Type B pancreatic cell (in vitro differentiated cells): ENCODE measurements at places on chromosomes 16 and 17.

DNA sequence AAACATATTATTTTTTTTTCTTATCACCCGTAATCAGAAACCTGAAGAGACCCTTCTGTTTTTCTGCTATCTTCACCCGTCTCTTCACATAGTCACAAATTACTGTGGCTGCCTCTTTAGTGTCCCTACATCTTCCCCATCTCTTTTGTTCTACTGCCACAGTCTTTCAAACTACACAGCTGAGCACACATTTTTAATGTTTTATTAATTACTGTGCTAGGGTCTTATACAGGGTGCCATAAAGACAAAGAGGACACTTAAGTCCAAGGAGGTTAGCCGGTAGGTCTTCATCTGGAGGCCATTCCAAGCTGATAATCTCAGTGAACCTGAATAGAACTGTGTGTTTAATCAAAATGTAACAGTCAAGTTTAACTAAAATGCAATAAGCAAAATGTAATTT, 20.7 kb downstream of the CNTNAP4 start:
- DNase-seq = no peak

DNA sequence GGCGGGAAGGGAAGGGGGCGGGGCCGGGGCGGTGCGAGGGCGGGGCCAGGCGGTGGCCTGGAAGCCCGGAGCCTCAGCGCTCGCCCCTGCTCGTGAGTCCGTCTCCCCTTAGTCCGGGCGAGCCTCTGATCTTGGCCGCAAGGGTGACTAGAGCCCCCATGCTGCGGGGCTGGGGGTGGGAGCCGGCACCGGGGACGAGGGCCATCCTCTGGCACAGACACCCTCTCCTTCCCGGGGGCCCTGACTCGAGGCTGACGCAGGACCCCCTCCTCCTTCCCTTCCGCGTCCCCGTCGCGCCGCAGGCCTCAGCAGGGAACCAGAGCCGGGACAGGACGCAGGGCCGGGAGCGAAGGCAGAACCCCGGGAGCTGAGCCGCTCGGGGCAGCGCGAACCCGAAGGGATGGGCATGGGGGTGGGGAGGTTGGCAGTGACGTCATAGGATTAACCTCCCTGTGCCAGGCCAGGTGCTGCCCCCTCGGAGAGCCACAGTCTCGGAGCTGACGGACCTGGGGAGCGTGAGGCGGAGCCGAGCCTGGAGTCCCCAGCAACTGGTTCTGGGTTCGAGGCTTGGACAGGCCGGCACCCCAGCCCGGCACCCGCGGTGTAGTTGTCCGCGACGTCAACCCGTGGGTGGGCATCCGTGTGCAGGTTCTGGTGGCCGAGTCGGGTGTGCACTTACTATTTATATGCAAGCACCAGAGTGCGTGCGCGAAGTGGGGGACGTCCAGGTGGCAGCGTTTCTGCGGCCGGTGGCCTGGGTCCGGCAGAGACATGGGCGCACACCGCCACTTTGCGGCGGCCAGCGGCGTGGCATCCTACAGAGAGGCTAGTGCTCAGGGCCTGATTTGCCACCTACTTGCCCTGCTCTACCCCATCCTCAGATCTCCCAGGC, 503 bp upstream of the PLCD3 start:
- no peak for DNase-seq

GRCh38 chr17:51630101-51630671, 369.8 kb downstream of the UTP18 start:
- DNase-seq = no peak

- DNase-seq = no peak
These were observed 5.8 kb downstream of the TOM1L2 start for GRCh38 chr17:17966399-17966798.
